Stimulated activated CD4-positive, alpha-beta T cell treated with anti-CD3 and anti-CD28 coated beads, Interleukin-4, amount 100 ng/mL, for 24 hours (primary cell): ENCODE measurements at places on chromosomes 1 and 21.

DNA sequence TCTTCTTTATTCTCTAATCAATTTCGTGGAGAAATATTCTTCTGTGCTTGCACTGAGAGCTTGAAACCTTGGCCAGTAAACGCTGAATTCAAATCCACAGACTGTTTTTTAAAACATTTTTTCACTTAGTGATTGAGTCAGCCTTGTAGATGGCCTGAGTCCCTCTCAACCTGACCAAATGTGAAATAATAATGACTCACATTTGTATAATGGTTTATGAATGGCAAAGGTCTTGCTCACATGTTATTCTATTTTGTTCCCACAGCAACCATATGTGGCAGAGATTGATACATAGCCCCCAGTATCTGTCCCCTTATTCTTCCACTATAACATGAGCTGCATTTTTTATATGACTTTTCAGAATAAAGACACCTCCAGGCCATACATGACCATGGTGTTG lies 47.8 kb upstream of the CCDC190 start:
- DNase-seq = no peak

DNA sequence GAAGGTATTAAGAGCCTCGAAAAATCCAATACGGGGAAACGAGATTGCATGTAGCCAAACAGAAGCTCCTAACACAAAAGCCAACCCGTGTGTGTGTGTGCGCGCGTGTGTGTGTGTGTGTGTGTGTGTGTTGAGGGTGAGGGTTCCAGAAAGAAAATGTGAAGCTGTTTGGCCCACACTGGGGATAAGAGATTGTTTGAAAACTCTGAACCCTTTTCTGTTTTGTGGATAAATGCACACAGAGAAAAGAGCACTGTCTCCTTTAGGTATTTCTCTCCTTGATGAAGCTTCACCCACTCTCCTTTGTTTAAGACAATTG lies 1.9 kb downstream of the WLS start:
- no peak for DNase-seq

DNA sequence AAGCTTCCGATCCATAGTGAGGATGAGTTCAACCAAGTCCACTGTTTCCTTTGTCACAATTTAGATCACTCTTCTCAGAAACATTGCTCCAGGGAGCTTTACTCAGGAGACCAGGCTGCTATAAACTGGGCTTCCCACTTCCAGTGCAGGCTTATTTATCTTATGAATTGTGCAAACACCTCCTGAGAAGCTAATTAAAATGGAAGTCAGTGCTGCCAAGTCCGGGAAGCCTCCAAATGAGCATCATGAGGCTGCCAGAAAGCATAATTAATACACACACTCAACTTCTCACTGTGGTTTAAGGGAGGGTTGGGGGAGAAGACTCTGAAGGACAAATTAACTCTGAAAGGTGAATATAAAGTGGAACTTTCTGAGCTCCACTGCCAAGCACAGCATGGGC lies 145.0 kb upstream of the SGIP1 start:
- DNase-seq = no peak

DNA sequence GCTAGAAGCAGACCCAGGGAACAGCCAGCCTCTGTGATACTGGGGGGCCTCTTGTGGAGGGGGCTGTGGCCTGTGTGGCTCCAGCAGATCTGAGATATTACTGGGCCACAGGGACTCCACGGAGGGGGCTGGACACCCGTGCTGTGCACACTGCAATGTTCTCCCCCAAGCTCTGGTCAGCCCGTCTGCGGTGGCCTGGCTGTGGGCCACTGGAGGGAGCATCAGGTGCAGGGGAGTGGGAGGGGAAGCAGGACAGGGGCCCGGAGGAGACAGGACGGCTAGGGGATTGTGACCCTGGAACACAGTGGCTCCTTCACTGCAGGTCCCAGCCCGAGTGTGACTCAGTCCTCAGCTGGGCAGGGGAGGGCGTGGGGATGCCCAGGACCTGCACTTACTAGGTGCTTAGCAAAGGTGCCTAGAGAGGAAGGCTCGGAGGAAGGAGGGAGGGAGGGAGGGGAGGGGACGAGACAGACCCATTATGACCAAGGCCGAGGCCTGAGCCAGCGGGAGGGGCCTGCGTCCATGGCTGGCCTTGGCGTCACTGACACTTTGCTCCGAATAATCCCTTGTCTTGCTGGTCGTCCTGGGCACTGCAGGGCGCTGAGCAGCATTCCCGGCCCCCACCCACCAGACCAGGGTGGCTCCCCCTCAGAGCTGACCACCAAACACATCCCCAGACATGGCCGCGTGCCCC lies 44.2 kb downstream of the PRDM16 start:
- DNase-seq = no peak

DNA sequence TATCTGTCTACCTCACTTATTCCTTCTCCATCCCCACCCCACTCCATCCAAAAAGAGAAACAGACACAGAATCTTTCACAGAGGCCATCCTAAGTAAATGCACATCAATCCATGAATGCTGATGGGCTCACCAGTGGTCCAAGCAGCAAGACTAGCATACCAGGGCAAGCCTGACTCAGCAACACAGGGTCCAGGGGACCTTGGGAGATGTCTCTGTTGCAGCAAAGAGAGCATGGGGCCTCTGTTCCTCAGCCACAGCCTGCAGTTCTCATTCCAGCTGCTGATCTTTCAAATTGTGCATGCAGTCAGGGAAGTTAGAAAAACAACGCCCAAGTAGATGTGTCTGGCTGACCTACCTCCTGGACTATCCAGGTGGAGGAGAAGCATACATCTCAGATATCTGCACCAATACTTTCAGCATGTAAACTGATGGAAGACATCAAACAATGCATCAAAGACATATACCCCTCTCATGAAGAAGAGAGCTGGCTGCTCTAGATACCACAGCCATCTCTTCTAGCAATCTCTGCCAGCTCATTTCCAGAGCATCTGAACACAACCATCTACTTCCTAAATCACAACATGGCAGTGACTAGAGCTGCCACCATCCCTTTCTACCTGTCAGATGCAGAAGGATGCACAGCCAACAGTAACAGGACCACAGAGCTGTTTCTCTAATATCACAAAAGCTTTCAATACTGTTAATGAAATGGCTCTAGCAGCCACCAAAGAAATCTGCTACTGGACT lies 54.5 kb downstream of the CD34 start:
- DNase-seq = no peak
